ENCODE measurements at places on chromosomes 3 and 15.

DNA sequence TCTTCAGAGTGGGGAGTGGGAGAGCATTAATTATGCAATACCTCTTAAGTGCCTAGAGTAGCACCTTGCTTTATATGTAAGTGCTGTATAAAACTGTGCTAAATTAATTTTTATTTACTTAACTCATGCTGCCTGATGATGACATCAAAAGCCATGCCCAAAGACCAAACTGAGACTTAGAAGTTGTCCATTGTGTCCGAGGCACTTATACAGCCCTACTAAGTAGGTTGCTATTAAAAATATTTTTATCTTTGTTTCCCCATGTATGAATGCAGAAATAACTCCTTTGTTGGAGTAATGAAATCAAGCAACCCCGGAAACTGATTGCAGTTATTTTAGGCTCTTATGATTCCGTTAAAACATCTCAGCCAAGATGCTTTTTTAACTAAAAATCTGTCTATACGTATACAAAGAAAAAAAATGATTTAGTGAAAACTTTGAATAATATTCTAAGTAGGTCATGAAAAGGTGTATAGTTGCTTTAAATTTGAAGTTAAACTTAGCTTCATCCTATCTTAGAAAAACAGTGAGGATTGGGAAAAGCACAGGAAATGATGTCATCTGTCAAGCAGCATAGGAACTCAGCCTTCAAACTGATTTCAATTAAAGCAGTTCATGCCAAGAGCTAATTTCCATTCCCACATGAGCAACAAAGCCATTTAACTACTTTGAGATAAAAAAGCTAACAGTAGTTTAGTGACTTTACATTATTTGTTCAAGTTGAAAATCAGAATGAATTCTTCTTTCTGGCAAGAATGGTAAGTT, 43.0 kb downstream of the FBN1 start:
- no peak for DNase-seq

DNA sequence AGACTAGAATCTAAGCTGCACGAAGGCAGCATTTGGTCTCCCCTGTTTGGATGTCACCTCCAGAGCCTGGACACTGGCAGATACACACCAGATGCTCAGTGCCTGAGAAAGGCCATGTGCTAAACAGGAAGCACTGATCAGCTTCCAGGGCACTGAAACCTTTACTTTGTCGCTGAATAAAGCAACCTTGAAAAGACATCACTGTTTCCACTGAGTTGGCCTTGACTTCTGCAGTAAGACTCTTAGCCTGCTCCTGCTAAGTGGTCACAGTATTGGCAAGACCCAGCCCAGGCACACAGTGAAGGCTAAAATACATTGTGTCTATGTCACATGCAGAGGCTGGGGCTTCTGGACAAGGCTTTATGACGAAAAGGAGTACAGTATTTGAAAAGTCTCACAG, 104.3 kb upstream of the ICE2 start:
- no peak for DNase-seq

DNA sequence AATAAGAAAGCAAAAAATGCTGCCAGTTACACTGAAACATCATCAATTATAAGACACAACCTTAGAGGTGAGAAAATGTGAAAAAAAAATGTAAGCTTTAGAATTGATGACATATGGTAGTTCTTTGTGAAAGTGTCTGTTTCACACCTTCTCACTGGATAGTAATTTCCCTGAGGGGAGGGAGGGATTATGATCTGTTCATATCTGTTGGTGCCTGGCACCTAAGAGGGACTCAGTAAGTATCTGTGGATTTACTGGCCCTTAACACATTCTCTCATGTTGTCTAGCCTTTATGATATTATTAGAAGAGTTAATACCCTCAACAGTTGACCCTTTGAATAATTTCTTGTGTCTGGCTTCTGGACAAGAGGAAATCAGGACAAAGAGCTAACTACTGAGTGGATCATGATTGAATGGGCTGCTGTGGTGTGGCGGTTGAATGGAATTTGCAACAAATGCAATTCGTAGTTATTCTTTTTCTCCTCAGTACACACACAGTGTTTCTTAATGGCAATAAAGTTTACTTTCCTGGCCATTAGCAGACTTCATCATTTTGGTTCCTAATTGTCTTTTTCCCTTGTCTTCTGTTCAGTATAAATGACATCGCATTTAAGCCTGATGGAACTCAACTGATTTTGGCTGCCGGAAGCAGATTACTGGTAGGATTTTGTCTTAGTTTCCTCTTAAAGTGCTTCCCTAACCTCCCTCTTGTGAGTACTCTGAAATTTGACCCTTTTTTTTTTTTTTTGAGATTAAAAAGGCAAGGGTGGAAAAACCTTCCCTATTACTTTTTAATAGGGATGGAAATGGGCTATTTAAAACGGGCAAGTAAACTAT, 9.5 kb downstream of the IFT122 start:
- no peak for DNase-seq

- no peak for DNase-seq
Observed at GRCh38 chr3:100525753-100526612, 33.6 kb downstream of the TMEM45A start.

DNA sequence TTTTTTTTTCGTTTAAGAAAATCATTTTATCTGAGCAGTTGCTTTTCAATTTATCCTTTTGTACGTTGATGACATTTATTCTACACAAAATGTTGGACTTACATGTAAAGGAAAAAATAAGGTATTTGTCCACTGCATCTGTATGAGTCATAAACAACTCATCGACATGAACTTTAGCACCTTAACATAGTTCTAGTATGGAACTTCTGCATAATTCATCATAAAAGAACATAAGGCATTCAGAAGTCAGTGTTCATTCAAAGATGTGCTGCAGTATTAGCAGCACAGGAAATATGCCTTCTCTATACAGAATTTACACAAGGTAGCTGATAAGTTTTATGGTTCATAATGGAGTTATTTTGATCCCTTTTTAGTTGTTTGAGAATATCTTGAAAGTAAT, 801.6 kb downstream of the CADM2 start:
- DNase-seq = no peak

DNA sequence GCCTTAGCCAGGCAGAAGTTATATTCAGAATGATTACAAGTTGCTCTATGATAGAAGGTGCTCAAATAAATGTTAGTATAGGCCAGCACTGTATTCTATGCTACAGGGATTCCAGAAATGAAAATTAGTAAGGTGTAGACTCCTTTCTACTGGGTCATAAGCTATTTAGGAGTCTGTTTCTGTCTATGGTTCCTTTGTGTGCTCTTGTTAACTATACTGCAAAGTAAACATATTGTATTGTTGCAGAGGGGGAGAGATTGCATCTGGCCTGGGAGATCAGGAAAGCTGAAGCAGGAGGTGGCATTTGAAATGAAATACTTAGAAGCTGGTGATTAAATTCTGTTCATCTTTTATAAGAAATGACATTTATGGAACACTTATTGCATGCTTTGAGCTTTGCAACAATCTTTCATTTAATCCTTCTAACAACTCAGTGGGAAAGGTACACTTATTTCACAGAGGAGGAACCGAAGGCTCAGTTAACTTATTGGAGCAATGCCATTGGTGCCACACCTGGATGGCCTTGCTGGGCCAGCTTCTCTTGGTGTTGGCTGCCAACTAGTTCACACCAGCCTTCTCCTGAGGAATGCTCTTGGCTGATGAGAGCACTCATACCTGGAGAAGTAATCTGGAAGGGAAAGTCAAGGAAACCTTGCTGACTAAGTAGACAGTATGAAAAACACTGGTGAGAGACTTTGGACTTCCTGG, 39.1 kb downstream of the ABHD5 start:
- DNase-seq = no peak
